ENCODE measurements at places on chromosomes 13 and 19.

GRCh38 chr19:53530622-53531021 is 7.3 kb upstream of the ZNF331 start:
- no peak for DNase-seq

DNA sequence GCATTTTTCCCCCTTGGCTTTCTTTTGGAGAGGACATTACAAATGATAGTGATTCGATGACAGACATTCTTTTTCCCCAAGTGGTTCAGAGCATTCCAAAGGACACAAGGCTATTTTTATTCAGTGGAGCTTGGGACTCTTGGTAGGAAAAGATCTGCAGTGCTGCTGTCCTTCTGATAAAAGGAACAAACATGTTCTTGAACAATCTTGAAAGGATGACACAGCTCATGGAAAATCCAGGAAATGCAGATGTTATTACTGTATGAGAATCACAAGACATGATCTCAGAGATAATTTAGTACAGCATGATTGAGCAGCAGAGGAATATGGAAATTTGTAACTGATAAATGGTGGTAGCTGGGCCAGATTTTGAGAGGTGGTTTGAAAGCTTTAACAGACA is 96.2 kb upstream of the RFC3 start:
- DNase-seq = no peak

DNA sequence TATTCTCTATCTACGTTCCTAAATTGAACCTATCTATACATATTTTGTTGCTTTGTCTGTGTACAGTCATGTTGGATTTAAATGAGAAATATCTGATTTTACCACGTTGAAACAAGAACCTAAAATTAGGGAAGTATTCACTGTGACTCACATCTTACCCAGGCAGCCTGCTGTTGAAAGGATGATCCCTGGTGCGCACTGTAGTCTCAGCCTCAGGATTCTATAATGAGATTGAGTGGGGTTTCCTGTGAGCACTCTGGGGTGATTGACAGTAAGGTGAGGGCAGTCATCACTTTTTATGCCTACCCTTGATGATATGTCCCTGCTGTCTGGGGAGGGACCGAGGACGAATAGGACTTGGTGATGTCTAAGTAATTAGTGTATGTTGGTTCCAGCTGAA is 35.4 kb downstream of the PCCA start:
- no peak for DNase-seq

DNA sequence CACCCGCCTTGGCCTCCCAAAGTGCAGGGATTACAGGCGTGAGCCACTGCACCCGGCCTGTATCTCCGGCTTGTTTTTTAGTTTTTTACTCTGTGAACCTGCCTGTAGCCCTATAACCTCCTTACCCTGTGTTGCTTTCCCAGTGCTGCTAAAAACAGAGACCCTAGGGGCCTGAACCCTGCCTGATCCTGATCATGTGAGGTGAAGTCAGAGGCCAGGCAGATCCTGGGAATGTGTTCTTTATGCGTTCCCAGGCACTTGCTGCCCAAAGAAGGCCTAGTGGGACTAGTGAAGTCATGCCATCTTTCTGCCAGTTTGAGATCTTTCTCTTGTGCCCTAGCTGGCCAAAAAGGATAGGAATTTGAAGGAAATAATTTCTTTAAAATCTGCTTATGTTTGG is 4.6 kb downstream of the UBA2 start:
- DNase-seq = no peak

GRCh38 chr19:55678121-55678671 is 3.2 kb downstream of the EPN1 start:
- peak; percentile 82 for DNase-seq

DNA sequence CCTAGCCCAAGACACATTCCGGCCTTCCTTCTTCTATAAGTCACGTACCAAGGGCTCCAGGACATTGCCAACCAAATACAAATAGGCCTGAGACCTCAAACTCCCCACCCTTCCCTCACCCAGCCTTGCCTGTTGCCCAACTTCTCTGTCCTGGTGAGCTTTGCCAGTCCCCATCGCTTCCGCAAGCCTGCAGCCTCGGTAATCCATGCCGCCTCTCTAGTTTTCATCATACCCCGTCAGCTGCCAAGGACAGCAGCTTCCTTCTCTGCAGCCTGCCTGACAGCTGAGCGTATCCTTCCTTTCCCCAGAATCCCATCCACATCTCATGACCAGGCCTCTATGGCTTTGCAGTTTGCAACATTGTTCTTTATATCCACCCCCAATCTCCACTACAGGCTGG is 36.6 kb upstream of the POMP start:
- no peak for DNase-seq

DNA sequence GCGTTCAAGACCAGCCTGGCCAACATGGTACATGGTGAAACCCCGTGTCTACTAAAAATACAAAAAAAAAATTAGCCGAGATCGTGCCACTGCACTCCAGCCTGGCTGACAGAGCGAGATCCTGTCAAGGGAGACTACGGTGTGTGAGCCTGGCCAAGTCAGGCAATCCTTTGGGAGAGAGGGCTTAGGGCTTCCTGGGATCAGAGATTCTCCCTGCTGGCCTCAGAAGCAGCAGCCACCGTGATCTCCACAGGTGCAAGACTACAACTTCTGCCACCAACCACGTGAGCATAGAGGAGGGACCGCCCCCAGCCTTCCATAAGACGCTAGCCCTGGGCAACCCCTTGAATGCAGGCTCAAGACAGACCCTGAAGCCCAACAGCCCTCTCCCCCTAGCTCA is 7.6 kb downstream of the MFSD12 start:
- no peak for DNase-seq

- no peak for DNase-seq
Observed at GRCh38 chr19:51124729-51125128, at the start of gene SIGLEC9. Gene SIGLEC9, plus strand, starts transcription at chr19:51124906. Its CDS starts 69 bp downstream, at chr19:51124975.

- DNase-seq = peak; percentile 30
Observed at GRCh38 chr13:49935171-49936074, 717 bp downstream of the SPRYD7 start.

GRCh38 chr13:24894972-24895300 is 131.0 kb downstream of the RNF17 start:
- no peak for DNase-seq

- no peak for DNase-seq
Observed at GRCh38 chr19:6794686-6795431, 22.4 kb downstream of the VAV1 start.

GRCh38 chr13:44934724-44935123 is 54.5 kb downstream of the NUFIP1 start:
- DNase-seq = no peak

- peak; percentile 90 for DNase-seq
Observed at GRCh38 chr19:6459262-6460098, at the start of gene SLC25A23. Gene SLC25A23, minus strand, starts transcription at chr19:6459792. Its CDS starts 164 bp downstream, at chr19:6459628.

DNA sequence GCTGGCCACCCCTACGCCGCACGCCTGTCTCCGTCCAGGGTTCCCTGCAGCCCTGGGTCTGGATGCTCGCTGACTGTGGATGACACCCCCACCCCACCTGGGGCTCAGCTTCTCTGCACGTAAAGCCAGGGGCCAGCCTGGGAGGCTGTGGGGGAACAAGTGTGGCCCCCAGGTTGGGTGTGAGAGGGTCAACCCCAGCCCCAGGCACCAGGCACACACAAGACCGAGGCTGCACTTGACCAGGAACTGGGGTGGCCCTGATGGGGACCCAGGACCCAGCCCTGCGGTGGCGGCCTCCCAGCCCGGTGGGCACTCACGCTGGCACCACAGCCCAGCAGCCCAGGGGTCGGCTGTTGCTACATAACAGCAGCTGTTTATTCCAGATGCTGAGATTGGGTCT is 41.6 kb downstream of the GAS6 start:
- DNase-seq = no peak

DNA sequence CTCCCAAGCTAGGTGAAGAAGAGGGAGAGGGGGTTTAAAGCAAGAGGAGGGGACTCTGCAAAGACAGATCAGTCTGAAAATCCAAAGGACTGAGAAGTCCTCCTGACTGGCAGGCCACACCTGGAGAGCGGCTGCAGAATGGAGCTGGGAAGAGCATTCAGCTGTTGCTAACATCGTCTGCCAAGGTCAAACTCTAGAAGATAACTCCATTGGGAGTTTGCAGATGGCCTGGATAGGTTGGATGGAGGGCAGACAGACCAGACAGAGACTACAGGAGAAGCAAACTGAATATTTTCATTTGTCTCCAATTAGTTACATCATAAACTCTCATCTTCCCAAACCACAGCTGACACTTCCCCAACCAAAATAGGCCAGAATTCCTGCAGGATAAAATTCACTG is 19.9 kb upstream of the SHISA2 start:
- DNase-seq = no peak

- DNase-seq = no peak
Observed at GRCh38 chr13:39016087-39016486, 21.8 kb downstream of the PROSER1 start.

DNA sequence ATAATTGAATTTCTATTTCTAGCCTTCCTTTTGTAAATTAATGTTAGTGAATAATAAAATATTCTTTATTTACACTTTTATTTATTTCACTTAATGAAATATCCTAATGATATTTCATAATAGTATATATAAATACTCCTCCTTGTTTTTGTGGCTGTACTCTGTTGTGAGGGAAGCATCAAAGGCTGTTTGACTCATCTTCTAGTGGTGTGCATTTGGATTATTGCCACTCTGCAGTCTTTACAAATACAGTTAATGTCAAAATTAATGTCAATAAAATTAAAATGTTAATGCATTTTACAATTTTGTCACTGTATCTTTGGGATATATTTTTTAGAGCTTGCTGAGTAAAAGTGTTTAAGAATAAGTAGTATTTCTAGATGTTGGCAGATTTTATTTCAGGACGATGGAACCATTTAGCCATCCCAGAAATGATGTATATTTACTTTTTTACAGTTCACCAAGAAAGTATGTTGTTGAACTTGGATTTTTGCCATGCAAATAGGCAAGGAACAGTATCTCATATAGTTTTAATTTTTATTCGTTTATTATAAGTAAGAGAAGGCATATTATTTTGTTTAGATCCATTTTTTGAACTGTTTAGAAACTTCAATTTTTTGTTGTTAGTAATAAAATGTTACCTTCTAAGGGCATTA is 281.2 kb upstream of the SLITRK6 start:
- no peak for DNase-seq

DNA sequence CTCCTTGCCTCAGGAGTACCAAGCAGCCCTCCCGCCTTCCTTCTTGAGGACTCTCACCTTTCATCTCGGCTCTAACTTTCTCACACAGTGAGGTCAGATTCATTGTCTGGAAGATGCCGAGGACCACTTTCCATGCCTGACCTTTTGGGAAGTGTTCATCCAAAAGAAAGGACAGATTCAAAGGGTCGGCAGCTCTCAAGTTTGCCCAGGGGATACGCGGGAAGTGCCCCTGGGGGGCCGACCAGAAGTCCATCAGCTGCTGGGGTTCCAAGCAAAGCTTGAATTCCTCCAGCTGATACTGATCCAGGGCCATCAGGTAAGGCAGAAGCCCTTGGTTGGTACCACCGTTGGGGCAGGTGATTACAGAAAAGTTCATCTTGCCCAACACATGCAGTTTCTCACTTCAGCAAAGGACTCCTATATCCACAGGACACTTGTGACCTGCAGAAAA is at the start of gene NLRP13:
Gene NLRP13, minus strand, starts transcription at position 401 of the 451 bp plus-strand sequence. Its CDS starts 25 bp downstream, at position 376.
- no peak for DNase-seq

GRCh38 chr19:36482876-36483275 is 6.5 kb downstream of the ZNF566 start:
- no peak for DNase-seq

DNA sequence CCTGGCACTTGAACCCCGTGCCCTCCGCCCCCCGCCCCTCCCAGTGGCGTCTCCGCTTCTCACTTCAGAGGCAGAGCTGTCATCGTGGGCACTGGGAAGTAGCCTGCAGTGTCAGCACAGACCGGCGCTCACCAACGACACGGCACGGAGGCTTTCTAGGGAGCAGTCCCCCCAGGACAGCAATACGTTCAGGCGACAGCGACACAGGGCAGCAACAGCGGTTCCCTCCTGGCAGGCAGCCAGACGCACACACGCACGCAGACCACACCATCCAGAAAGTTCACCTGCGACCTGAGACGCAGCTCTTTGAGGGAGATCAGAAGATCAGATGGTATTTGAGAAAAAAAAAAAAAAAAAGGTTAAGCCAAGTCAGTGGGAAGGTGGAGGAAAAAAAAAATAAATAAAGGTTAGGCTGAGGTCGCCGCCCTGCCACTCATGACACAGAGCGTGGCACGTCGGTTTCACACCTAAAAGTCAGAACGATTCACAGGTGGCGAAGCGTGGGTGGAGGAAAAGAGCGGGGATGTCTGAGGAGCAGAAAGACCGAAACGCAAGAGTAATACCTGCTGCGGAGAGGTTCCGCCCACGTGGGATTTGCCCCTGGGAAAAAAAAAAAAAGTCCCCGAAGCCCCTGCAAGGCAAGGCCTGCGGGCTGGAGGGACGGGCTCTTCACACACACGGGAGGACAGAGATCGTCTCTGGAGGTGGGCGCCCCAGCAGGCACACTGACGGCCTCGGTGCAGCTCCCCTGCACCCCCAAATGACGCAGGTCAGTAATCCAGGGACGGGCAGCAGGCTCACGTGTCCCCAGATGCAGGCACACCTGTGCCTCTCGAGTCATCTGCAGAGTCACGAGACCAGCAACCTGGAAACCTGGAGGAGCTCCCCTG is 94.5 kb downstream of the GNG7 start:
- peak; percentile 71 for DNase-seq

DNA sequence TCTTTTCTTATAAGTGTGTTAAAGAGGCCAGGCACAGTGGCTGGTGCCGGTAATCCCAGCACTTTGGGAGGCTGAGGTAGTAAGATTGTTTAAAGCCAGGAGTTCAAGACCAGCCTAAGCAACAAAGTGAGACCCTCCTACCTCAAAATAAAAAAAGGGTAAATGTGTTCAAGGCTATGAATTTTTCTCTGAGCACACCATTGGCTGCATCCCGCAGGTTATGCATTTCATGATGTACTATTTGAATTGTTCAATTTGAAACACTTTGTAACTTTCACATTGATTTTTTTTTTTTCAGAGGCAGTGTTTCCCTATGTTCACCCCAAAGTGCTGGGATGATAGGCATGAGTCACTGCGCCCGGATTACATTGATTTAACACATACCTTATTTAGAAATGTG is 138.1 kb downstream of the PTPRS start:
- DNase-seq = no peak

- DNase-seq = no peak
Observed at GRCh38 chr19:32813862-32814425, 55.6 kb downstream of the SLC7A9 start.

GRCh38 chr13:80901111-80901510 is 560.2 kb upstream of the SPRY2 start:
- DNase-seq = no peak

DNA sequence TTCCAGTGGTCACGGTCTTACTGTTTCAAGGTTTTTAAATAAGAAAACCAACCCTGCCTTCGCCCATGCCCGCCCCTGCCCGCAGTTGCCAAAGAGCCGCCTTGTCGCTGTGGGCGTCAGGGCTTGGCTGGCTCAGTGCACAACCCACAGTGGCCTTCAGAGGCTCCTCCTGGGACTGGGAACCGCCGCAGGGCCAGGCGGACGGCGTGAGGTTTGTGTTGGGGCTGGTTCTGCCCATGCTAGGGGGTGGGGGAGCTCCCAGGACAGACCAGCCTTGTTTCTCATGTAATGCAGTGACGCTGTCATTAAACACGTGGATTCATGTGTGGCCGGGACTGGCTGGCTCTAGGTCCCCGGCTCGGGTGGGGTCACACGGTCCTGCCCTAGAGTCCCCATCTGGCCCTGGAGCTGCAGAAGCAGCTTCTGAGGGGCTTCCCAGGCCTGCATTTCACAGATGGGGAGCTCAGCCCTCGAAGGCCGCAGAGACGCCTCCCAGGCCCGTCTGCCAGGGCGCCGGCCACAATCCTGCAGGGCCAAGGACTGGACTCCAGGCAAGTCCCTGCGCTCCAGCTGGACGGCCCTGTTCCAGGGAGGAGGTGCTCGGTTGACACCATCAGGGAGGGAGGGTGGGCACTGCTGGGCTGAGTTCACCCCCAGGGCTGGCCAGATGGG is 2.4 kb upstream of the TEKTIP1 start:
- no peak for DNase-seq

- DNase-seq = peak; percentile 77
Observed at GRCh38 chr13:99376132-99376531, 68.9 kb upstream of the GPR183 start.
